ENCODE measurements at places on chromosomes 1 and 21.

GRCh38 chr1:61076728-61077675 is 5.4 kb upstream of the NFIA start:
- DNase-seq: peak; percentile 96

- DNase-seq: no peak
These were observed 1.6 kb downstream of the SLC44A3 start for GRCh38 chr1:94821636-94822305.

DNA sequence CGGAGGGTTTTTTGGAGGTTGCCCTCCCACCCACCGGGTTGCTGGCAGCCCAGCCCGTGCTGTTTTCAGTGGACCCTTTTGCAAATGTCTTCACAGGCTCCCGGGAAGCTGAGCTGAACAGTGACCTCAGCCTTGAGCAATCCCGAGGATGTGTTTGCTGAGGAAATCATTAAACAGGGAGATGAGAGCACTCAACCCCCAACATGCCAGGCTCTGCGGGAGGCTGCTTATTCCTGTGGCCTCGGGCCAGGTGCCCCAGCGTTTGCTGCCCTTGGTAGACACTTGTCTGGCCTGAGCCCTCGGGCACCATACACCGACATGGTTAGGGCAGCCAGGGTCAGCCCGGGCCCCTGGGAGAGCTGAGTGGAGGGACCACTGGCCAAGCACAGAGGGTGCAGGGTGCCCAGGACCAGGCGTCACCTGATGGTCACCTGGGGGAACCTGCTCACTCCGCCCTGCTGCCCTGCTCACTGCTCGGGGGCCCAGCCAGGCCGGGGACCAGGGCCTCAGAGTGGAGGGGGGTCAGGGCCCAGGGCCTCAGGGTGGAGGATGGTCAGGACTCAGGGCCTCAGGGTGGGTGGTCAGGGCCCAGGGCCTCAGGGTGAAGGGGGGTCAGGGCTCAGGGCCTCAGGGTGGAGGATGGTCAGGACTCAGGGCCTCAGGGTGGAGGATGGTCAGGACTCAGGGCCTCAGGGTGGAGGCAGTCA is 42.5 kb upstream of the POFUT2 start:
- DNase-seq: no peak

DNA sequence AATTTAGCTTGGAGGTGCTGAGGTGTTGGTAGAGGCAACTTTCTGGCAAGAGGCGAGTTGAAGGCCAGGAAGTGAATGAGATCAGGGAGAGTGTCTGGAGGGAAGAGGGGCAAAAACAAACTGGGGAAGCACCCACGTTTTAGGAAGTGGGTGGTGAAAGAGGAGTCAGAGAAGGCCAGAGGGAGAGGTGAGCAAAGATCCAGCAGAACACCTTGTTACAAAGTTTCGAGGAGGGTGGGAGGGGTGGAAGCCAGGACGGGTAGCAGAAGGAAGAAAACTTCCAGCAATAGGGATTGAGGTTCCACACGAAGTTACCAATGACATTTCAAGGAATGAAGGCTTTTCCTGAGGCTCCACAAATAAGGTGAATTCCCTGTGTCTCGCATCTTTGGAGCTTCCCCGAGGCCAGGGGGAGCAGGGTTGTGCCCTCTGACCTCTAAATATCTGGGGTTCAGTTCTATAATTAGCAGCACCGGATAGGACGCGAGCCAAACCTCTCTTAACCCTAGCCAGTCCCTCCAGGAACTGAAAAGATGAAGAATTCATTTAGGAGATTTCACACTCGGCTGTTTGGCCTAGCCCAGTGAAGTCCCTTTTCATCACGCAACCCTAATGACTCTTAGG is 578 bp upstream of the SESN2 start:
- DNase-seq: no peak

DNA sequence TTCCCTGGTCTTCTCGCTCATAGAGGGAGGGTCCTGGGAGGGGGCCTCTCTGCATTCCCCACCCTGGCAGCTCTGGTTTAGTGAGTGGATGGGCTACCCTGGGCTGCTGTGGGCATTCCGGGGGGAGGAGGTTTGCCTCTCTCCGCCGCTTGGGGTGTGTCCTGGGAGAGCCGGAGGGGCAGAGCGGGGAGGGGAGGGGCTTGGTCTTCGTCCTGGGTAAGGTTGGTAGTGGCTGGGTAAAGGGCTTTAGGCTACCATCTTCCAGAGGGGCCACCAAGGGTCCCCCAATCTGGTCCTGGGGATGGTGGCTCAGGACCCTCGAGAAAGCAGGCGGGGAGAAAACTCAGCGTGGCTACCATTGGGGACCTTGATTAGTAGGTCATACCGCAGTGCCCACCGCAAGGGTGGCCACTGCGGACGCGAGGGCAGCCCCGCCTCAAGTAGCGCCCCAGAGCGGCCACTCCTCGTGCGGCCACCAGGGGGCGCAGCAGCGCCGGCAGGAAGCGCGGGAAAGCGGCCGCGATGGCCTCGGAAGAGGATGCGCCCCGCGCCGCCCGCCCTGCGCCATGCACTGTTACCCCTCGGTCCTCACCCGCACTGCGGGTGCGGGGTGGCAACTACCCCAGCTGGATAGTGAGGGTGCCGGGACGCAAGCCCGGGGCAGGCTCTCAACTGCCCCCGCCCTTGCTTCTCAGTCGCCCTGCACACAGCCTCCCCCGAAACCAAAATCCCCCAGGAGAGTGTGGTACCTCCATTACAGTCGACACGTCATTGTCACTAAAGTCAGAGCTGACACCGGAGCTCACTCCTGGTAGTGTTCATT is 44.1 kb upstream of the SLC25A33 start:
- DNase-seq: peak; percentile 40

- no peak for DNase-seq
These were observed 509.8 kb downstream of the PTPRU start for GRCh38 chr1:29746076-29746665.

GRCh38 chr21:43687566-43688399 is 28.4 kb downstream of the RRP1B start:
- no peak for DNase-seq

GRCh38 chr1:113031171-113031933 is 41.6 kb upstream of the LRIG2 start:
- DNase-seq: no peak

GRCh38 chr1:58266242-58266641 is 280.3 kb downstream of the OMA1 start:
- no peak for DNase-seq

- no peak for DNase-seq
These were observed 113.2 kb downstream of the TRABD2B start for GRCh38 chr1:47883963-47884362.

GRCh38 chr1:175750366-175751071 is 7.1 kb upstream of the TNR start:
- DNase-seq: no peak

- DNase-seq: no peak
These were observed 101.9 kb upstream of the TNR start for GRCh38 chr1:175845338-175845737.
